ENCODE measurements at places on chromosomes 6 and 20.

- DNase-seq: no peak
These were observed 20.4 kb downstream of the RBM38 start for GRCh38 chr20:57411406-57412283.

GRCh38 chr6:84546427-84546914 lies 217.9 kb downstream of the TBX18 start:
- DNase-seq: no peak

DNA sequence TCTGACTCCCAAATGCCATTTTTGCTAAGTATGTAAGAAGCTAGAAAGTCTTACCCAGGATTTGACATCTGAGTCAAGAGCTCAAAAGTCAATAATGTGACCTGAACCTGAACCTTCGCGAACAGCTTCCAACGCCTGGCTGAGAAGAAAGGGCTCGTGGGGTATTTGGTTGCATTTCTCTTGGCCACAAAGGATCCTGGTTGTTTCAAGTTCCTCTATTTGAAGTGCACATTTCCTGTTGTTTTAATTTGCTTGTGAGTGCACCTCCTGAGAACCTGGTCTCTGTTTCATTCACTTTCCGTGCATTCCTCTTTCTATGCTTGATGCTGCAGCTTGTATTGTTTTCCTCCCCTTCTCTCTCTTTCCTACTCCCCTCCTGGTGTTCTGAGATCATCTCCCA lies 212.5 kb downstream of the FOXA2 start:
- DNase-seq: no peak

DNA sequence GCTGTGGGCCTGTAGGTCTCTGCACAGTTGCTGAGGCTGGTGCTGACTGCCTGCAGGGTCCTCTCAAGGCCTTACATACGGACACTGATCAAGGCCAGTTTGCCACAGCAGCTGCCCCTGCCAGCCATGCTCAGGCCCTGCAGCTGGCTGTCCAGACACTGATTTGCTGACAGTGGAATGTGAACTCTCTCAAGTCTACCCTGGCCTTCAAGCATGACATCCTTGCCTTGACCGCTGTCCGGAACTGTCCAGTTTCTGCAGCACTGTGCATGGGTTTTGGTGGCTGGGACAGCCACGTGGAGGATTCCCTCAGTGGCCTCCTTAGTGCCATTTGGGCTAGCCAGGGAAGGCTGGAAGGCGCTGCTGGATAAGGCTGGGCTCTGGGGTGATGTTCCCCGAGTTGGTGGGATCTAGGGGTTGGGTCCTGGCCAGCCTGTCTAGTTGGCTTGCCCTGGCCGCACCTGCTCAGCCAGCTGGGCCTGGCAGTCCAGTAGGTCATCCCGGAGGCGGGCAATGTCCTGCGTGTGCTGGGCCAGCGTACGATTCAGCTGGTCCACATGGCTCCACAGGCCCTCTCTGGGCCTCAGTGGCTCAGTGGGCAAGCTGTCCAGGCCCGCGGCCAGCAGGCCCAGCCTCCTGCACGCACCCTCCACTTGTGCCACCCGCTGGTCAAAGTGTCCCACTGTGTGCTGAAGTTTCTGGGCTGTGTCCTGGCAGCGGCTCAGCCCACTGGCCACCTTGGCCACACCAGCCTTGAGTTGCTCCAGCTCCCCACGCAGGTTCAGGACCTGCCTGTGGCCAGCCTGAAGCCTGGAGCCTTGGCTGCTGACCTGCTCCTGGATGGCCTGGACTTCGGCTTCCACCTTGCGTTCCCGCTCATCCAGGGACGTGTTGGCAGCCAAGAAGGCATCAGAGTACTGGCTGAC lies 5.5 kb downstream of the EMILIN3 start:
- DNase-seq: no peak

DNA sequence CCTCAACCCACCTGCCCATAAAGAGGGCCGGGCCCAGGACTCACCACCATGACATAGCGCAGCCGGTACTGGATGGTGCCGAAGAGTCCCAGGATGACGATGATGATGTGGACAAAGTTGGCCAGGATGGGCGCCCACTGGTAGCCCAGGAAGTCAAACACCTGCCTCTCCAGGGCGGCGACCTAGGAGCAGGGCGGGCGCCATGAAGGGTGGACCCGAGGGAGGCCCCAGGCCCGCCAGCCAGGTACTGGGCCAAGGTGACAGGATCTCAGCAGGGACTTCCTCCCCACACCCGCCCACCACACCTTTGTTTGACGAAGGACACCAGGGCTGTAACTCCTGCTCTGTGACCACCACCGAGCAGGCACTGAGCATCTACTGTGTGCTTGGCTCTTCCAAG lies 4.4 kb downstream of the NKAIN4 start:
- no peak for DNase-seq

- DNase-seq: peak; percentile 28
These were observed 58.7 kb upstream of the SLC2A12 start for GRCh38 chr6:134111062-134111677.

DNA sequence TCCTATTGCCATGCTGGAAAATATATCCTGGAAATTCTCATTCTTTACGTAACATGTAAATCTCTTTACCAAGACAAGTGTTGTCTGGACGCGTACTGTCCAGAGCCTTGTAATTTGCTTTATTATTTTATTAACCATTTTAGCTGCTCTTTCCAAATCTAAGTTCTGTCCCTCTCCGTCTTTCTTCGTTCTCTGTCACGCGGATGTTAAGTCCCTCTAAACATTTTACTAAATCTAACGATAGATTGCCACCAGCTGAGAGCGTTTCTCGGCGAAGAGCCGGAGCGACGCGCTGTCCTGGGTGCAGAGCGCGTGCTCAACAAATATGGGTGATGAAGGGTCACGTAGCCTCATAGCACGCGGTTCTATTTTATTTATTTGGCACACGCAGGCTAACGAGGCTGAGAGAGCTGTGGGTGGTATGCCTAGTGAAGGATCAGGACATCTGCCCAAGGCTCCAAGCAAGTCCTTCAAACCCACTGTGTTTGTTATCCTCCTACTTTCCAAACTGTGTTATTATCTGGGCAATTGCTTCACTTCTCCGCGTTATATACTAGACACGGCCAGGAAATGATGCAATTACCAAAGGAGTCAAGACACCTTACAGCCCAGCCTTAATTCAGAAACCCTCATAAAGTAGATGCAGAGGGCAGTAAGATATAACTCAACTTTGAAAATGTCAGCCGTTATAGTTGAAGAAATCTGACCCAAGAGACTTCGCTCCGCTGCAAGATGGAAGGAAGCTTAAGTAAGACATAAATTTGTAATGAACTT lies 10.0 kb upstream of the NCOA7 start:
- DNase-seq: no peak
